ENCODE measurements at places on chromosomes 12 and 14.

DNA sequence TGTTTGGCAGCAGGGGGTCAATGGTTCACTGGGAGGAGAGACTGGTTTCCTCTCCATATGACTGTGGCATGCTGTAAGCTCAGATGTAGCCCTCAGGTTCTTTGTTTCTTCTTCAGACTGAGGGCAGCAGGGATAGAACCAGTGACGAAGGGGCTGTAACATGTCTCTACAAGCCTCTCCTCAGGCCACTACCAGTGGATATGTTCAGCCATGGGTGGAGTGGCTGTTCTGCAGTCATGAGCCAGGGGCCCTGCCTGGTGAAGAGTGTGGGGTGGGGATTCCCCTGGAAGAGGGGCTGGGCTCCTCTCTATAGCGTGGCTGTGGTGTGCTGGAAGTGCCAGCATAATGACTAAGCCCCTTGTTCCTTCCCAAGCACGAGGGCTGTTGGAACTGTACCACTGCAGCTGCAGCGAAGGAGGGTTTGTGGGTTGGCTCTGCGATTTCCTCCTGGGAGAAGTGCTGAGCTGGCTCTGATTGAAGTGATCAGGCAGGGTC, 55.8 kb downstream of the CMAS start:
- no peaks in the 10 kb centered on the region for H3K4me1 ChIP-seq
- H3K36me3 ChIP-seq = no peaks in the 10 kb centered on the region
- H3K4me3 ChIP-seq = no peak overlapping the region
- H3K27me3 ChIP-seq = no peaks in the 10 kb centered on the region

DNA sequence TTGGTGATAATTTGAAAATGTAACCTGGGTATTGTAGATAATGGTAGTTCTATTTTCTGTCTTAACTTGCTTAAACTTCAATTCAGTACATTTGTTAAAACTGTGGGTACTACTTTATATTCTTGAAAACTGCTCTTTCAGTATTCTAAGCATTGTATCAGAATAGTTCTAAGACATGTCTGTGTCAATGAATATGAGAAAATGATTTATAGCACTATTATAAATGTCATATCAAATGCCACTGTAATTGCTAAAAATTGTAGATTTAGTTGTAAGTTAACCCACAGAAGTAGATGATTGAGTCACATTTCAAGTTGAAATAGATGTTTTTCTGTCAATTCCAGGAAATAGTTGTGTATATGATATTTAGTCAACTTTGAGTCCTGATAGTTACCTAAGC, 2.4 kb downstream of the NAA30 start:
- no peak overlapping the region for H3K4me3 ChIP-seq
- H3K4me1 ChIP-seq = no peaks in the 10 kb centered on the region
- no peak overlapping the region for H3K27ac ChIP-seq
- no peaks in the 10 kb centered on the region for H3K36me3 ChIP-seq
- no peaks in the 10 kb centered on the region for H3K27me3 ChIP-seq

DNA sequence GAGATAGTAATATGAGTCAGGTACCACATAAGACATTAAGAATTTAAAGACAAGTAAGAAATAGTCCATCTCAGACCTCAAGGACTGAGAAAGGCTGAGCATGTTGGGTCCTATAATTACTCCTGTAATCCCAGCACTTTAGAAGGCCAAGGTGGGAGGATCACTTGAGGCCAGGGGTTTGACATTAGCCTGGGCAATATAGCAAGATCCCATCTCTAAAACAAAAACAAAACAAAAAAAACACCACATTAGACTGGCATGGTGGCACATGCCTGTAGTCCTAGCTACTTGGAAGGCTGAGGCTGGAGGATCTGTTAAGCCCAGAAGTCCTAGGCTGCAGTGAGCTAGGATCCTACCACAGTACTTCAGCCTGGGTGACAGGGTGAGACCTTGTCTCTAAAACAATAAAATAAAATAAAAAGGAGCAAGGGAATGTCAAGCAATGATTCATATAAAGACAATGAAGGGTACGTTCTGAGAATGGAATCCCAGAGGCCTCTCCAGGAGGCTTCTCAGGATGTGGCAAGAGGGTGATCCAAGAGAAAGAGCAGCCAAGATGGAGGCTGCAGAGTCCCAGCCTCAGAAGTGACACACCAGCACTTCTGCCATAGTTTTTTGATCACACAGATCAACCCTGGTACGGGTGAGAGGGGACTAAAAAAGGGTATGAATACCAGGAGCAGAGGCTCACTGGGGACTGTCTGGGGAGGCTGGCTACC, 206.4 kb downstream of the CRADD start:
- DNase-seq = no peak
- H3K36me3 ChIP-seq = no peaks in the 10 kb centered on the region
- no peak overlapping the region for H3K4me3 ChIP-seq
- H3K4me1 ChIP-seq = no peaks in the 10 kb centered on the region

DNA sequence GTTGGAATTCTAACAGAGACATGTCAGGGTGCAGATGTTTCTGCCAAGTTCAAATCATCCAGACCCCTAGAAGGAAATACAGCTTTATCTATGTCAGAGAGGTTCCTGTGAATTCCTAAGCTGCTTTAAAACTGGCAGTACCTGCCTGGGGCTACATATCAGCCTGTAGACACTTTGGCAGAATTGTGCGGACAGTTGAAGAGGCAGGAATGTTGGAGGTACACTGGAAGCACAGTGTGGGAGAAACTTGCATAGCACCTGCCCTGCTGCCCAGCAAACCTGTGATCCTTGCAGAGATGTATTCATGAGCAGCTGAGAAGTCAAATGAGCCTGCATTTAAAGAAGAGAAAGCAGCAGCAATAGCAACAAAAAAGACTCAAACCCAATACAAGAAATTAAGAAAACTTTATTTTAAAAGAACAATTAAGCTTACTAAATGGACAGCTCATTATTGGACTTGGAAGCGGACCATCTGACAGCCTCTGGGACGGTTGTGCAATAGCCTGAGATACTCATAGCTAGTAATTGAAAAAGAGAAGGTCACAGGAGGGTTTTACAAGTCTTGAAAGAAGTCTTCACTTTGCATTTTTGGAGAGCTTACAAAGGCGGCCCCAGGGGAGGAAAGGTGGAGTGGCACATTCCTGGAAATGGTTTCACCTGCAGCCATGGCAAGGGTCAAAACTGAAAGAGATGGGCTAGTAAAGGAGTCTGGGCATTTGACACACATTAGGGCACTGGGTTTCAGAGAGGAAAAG, 280.9 kb upstream of the FLRT2 start:
- no peak overlapping the region for H3K27ac ChIP-seq
- no peak overlapping the region for H3K4me3 ChIP-seq
- DNase-seq = no peak
- no peaks in the 10 kb centered on the region for H3K27me3 ChIP-seq
- no peaks in the 10 kb centered on the region for H3K36me3 ChIP-seq

GRCh38 chr14:23047034-23047634, 5.1 kb downstream of the PSMB11 start:
- H3K36me3 ChIP-seq = no peaks in the 10 kb centered on the region
- H3K27me3 ChIP-seq = no peaks in the 10 kb centered on the region
- H3K4me1 ChIP-seq = no peaks in the 10 kb centered on the region

GRCh38 chr14:35827678-35828472, 1.7 kb downstream of the BRMS1L start:
- no peaks in the 10 kb centered on the region for H3K36me3 ChIP-seq
- no peak overlapping the region for H3K27ac ChIP-seq
- H3K4me3 ChIP-seq = no peak overlapping the region
- H3K27me3 ChIP-seq = no peaks in the 10 kb centered on the region
- no peak for DNase-seq

DNA sequence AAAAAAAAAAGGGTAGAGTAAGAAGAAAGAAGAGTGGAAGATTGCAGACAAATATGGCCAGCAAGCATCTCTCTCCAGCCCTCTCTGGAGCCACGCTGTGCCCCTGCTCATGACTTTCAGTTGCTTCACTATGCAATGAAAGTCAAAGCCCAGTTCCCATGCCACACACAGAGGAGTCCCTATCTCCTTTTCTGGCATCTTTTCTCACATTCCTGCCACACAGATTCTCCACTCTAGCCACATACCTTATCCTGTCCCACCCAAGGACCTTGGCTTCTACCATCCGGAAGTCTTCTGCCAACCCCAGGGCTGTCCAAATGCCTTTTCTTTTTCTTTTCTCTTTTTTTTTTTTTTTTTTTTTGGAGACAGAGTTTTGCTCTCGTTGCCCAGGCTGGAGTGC, 39.3 kb upstream of the CAPRIN2 start:
- no peak overlapping the region for H3K27ac ChIP-seq
- DNase-seq = no peak
- H3K27me3 ChIP-seq = no peaks in the 10 kb centered on the region
- H3K36me3 ChIP-seq = no peaks in the 10 kb centered on the region

- H3K4me1 ChIP-seq = no peaks in the 10 kb centered on the region
- H3K27ac ChIP-seq = peak overlapping the region; percentile 88
- no peaks in the 10 kb centered on the region for H3K27me3 ChIP-seq
- H3K36me3 ChIP-seq = no peaks in the 10 kb centered on the region
These were observed 836 bp downstream of the AAAS start for GRCh38 chr12:53320352-53321195.

DNA sequence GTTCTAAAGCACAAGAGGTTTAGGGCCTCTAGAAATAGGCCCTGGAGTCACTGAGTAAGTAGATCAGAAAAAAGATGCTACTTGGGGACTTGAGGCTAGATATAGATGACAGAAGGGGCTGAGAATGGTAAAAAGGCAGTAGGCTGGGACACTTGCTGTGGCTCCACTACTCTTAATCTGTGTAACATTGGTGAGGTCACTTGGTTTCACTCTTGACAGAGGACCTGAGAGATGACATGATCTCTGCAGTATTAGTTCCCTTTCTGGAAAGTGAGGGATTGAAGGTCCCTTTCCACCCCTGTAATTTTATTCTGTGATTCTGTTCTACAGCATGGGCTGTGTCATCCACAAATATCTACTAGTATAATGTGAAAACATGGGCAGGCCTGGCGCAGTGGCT, 39.7 kb downstream of the MAPKAPK5 start:
- no peaks in the 10 kb centered on the region for H3K4me1 ChIP-seq
- no peaks in the 10 kb centered on the region for H3K27me3 ChIP-seq
- H3K36me3 ChIP-seq = no peaks in the 10 kb centered on the region
- DNase-seq = no peak

DNA sequence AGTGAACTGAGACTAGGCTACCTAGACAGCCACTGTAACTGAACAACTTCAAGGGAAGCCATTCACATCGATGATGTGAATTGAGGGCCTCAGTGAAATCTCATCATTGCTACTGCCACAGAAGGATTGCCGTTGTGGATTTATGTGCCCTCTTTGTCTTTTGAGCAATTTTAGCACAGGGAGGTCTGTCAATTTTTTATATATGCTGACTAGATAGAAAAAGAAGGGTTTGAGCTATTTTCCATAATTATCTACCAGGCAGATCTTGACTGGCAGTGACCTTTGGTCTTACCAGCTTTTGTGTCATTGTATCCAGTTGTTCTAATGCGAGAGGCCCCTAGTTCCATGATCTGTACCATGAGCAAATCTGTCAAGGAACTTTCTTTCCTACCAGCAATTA, 179.4 kb downstream of the ERC1 start:
- H3K27ac ChIP-seq = no peak overlapping the region
- no peaks in the 10 kb centered on the region for H3K36me3 ChIP-seq
- no peak for DNase-seq
- H3K4me1 ChIP-seq = no peaks in the 10 kb centered on the region
- no peaks in the 10 kb centered on the region for H3K27me3 ChIP-seq

DNA sequence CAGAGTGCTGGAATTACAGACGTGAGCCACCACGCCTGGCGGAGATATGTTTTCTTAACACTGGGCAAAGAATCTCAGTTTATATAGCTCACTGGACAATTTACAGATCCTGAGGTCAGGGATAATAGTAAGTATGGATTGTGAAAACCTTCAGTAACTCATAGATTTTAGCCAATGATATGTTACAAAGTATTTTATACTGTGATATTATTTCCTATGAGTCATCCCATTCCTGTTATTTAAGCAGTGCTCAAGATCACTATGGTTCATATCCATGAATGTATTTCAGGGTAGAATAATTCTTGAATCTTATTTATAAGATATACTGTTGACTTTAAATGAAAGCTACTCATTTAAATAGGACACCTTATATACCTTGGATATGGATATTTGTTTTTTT, 107.2 kb downstream of the RAD51B start:
- H3K36me3 ChIP-seq = no peaks in the 10 kb centered on the region
- DNase-seq = no peak
- no peak overlapping the region for H3K27ac ChIP-seq
- H3K4me3 ChIP-seq = no peak overlapping the region
- H3K4me1 ChIP-seq = no peaks in the 10 kb centered on the region

DNA sequence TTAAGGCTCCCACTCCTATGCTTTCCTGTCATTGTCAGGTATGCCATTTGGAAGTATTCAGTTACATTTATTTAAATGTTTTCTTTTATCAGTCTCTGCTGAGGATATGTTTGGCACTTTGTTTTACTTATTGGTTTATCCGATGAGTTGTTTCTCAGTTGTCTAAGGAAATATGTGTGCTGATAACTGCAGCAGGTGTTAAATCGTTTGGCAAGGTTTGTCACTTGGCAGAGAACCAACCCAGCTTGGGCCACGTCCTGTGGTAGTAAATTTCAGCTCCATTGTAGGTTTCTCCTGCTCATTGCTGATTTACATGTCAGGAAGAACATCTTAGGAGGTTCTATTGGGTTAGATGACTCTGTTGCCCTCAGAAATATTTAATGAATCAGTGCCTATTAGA, 22.0 kb upstream of the MGST1 start:
- no peaks in the 10 kb centered on the region for H3K36me3 ChIP-seq
- no peak for DNase-seq
- no peak overlapping the region for H3K4me3 ChIP-seq
- no peak overlapping the region for H3K27ac ChIP-seq

GRCh38 chr14:48792376-48793024, 793.7 kb downstream of the RPS29 start:
- H3K4me1 ChIP-seq = no peaks in the 10 kb centered on the region
- DNase-seq = no peak
- H3K27ac ChIP-seq = no peak overlapping the region
- H3K4me3 ChIP-seq = no peak overlapping the region
- H3K36me3 ChIP-seq = no peaks in the 10 kb centered on the region

GRCh38 chr12:26524862-26525465, 308.0 kb downstream of the ITPR2 start:
- H3K27ac ChIP-seq = no peak overlapping the region
- H3K27me3 ChIP-seq = no peaks in the 10 kb centered on the region
- H3K36me3 ChIP-seq = no peaks in the 10 kb centered on the region
- H3K4me1 ChIP-seq = no peaks in the 10 kb centered on the region
- no peak overlapping the region for H3K4me3 ChIP-seq
- no peak for DNase-seq

DNA sequence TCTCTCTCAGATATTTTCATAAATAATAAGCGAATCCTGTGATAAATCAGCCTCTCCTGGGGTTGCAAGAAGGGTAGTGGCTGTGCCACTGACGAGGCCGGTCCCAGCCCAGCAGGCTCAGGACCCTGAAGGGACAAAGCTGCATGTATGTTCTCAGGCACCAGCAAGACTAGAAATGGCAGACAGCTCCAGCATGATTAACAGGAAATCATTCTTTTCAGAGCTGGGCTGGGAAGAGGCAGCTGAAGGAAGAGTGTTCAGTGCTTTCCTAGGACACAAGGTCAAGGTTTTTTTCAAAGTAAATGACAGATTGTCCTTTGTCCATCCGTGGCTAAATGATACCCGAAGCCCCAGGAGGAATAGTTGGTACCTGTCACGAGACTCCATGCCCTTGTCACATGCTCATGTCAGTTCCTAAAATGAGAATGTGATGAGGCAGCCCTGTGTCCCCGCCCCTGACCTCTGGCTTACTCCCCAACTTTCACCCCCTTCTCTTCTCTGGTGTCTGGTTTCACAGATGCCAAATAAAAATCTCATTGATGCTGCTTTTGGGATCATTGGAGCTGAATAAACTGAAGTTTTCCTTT, 65.1 kb downstream of the PPP1R36 start:
- no peaks in the 10 kb centered on the region for H3K4me1 ChIP-seq
- H3K27ac ChIP-seq = no peak overlapping the region
- H3K36me3 ChIP-seq = no peaks in the 10 kb centered on the region
- H3K27me3 ChIP-seq = no peaks in the 10 kb centered on the region
- no peak for DNase-seq
- no peak overlapping the region for H3K4me3 ChIP-seq

All from uterus (tissue), 4 donors.